Foreskin fibroblast (primary cell): ENCODE measurements at places on chromosomes 2 and 18.
A peak's percentile ranks its signal among the peaks of the same experiment; 100 is the strongest.

DNA sequence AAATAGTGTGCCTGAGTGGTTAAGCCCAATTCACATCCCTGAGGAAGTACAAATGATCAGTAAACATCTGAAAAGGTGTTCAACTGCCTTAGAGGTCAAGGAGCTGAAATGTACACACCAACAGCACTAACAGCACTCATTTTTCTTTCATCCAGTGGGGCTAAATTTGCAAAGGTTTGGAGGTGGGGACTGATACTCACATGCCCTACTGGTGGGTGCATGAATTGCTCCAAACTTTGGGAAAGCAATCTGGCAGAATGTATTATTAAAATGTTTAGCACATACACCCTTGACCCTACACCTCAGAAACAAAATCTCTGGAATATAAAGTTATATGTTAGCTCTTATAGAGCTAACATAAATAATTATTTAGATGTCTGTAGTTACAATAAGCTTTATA lies 19.0 kb upstream of the FAM178B start:
- DNase-seq = no peak

GRCh38 chr18:56148373-56148772 lies 490.0 kb downstream of the TXNL1 start:
- DNase-seq = peak; percentile 83

GRCh38 chr2:46669016-46669415 lies 189.7 kb downstream of the TMEM247 start:
- DNase-seq = no peak

DNA sequence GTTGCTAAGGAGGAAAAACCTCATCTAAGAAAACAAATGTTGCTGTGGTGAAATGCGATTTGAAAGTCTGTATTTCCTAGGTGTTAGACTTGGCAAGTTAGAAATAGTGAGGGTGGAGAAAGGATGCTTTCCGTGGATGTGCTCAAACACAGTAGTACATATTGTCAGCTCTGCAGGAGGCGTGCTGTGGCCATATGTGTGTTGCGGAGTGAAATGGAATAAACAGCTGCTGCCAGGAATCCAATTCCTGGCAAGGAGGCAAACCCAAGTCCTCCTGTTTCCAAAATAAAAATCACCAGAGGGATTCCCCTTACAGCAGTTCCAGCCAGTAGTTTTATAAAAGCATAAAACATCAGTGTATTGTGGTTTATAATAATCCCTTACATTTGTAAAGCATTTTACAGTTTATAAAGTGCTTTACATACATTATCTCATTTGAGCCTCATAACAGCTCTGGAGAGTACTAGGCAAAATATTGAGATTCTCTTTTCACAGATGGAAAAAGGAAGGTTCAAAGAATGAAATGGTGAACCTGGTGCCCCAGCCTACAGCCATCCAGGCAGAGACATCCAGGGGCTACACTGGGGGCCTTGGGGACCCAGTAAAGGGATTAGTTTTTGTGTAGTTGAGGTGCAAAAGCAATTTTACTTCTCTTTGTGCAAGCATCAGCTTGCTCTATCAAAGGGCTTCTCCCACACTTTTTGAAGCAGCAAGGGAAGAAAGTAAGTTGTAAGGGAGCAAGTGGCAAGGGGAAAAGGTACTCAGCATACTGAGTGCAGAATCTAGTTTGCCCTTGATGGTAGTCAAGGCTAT lies 206.0 kb downstream of the AGPS start:
- peak; percentile 51 for DNase-seq

DNA sequence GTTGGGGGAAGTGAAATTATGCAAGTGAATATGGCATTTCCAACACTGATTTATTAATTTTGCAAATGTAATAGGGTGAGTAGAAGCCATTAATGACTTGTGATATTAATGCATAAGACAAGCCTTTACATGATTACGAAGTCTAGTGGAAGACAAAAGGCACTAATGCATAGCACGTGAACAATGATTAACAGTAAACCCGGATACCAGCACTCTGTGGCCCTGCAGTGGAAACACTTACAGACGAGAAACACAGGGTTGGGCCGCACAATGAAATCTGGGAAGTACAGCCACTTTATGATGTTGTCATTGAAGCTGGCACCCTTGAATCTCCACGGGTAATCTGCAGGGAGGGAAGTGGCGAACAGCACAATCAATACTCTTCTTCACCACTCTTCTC lies 233.4 kb downstream of the NAPG start:
- no peak for DNase-seq

DNA sequence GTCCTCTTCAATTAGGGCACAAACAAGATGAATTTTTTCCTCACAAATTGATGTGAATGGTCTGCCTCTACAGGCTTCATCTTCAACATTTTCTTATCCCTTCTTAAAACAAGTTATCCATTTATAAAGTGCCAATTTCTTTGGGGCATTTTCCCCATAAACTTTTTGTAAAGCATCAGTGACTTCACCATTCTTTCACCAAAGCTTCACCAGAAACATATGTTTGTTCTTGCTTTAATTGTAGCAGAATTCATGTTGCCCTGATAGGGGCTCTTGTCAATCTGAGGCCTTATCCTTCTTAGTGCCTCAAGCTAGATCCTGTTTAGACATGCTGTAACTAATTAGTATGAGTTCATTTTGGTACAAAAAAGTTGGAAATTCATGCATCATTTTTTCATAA lies 226.2 kb downstream of the TNS1 start:
- DNase-seq = no peak
